ELR (cell line): ENCODE measurements at places on chromosomes 1 and 21.

GRCh38 chr21:16002874-16003466 is 273.2 kb downstream of the USP25 start:
- DNase-seq, result peak; percentile 49

DNA sequence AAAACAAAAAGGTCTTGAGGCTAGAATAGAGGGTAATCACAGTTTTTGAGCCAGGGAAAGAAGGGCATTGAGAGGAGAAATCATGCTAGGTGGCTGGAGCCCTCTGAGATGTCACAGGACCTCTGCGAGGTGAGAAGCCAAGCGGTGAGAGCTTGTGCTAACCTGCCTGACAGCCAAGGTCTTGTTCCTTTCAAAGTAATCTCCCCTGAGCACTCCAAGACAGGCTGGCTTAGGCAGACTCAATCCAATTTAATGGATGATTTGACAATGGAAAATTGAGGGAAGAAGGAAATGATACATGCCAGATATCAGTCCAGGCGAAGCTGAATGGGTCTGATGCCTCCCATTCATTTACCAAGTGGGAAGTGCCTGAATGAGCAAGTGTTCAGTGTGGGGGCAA is 311.9 kb upstream of the PTBP2 start:
- no peak for DNase-seq

GRCh38 chr21:40531431-40532110 is 315.4 kb downstream of the DSCAM start:
- DNase-seq, result no peak

DNA sequence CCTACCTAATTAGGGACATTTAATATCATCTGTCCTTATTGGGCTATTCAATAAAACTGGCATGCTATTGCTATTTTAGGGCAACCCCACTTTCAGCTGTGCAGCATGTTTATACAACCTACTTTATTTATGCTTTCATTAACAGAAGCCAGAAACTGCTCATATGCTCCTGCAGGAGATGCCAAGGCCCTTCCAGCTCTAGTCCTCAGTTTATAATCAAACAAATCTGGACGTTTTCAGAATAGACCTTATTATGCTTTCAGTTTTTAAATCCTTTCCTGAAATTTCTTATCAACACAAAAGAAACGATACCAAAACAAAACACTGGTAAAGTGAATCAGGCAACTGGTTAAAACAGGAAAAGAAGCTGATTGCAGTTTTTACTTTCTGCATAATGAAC is 53.2 kb downstream of the PTGS2 start:
- DNase-seq, result no peak
